ENCODE measurements at places on chromosomes 7 and 10. TPM values are rescaled to one million over a fixed set of nuclear protein-coding genes. Genes with fewer than 3 reads are reported as not detected.
A peak's percentile ranks its signal among the peaks of the same experiment; 100 is the strongest.

TCAF2 gene
- 0.35 TPM for total RNA-seq

DNA sequence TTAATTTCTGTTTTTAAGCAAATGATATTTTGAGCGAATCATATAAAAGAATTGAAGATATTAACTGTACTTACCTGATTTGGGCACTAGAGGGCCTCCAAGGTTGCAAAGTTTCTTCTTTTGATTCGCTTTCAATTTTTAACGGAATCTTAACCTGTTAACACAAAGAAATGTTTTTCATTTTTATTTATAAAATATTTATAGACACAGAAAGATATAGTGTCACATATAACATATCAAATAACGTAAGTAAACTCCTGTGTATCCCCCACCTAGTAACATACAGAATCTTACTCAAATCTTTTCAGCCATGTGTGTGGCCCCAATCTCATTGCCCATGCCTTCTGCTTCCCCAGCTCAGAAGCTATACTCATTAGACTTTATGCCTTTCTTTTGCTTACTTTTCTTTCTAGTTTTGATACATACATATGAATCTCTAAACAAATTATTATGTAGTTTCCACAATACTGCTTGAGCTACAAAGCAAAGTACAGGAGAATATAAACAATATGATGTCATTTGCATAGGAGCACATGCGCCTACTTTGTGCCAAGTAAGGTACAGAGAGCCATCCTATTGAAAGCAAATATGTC, 49.5 kb upstream of the ZPBP start:
- peak; percentile 34 for DNase-seq

- peak; percentile 76 for DNase-seq
Observed at GRCh38 chr7:28020302-28020940, 160.2 kb downstream of the JAZF1 start.

TMEM139 gene
- 70.5 TPM for total RNA-seq

Data from renal cortical epithelial cell (primary cell).